ENCODE measurements at places on chromosomes 5 and 9. TPM values are rescaled to one million over a fixed set of nuclear protein-coding genes. Genes with fewer than 3 reads are reported as not detected.

Gene VDAC1
- 772 TPM for total RNA-seq

Gene ARL10
- total RNA-seq = 0.20 TPM

Gene BSPRY
- not detected for total RNA-seq

Gene FRRS1L
- total RNA-seq = not detected

Gene NUTM2F
- not detected for total RNA-seq

Data from MG63 (cell line).